Mesenchymal stem cell (in vitro differentiated cells and primary cell): ENCODE measurements at places on chromosomes 7 and 10.

DNA sequence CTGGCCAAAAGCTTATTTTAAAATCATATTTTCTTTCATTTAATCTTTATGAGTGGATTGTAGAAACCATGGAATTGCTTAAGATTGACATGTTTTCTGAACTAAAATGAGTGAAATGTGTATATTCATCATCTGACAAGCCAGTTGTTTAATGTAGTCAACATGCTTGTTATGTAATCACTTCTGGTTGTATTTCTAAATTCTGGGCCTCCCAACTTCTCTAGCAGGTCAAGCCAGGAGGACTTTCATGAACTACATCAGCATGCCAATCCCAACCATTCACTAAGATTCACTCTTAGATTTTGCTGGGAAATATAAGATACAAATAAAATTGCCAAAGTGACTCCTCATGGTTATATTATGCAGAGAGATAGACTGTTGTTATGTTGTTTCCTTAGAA, 21.1 kb upstream of the MAP3K8 start:
- no peak for DNase-seq

DNA sequence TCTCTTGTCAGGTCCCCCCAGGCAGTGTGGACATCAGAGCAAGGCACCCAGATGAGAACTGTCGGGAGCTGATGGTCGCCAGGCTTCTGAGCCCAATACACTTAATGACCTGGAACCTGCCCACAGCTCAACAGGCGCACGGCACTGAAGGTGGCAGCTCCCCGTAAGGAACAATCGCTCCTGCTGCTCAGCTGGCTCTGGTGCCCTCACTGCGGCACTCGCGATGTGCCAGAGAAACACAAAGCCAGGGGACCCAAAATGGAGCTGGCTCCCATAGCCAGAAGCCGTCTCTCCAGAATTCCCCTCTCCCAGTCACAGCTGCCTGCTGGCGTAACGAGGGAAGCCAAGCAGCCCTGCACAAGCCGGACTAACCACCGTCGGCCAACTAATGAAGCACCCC, 6.3 kb downstream of the CALN1 start:
- DNase-seq, result no peak

DNA sequence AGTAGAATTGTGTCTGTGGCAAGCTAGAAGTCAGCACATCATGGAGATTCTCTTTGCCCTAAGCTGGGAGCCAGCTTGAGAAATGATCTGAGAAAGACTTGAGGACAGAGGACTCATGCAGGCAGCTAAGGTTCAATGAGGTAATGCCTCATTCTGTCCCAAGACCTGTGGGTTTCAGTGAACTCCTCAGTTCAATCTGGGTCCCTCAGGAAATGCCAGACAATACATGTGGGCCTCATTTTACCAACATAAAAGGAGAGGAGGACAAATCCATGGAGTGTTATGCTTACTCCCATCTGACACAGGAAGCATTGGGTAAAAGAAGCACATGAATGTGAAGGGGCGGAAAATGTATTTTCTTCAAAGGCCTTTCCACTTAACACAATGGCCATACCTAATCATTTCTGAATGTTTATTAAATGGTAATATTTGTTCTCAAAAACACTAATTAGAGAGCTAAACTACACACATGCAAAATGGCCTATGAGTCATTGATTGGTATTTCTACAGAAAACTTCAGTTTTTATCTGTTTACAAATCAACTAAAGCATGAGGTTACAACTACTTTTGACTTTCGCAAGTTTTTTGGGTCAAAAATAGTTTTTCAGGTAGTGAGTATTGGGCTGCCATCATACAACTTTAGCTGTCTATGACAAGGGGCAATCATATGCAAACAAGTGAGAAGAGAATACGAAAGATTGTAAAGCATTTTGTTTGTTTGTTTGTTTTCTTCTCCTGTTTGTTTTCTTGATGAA, 205.3 kb downstream of the CHRM2 start:
- peak; percentile 72 for DNase-seq

GRCh38 chr10:132546567-132547420, 9.2 kb downstream of the INPP5A start:
- DNase-seq, result no peak

- no peak for DNase-seq
Observed at GRCh38 chr7:42456267-42456666, 219.3 kb upstream of the GLI3 start.
